ENCODE measurements at places on chromosomes 13 and 19.

DNA sequence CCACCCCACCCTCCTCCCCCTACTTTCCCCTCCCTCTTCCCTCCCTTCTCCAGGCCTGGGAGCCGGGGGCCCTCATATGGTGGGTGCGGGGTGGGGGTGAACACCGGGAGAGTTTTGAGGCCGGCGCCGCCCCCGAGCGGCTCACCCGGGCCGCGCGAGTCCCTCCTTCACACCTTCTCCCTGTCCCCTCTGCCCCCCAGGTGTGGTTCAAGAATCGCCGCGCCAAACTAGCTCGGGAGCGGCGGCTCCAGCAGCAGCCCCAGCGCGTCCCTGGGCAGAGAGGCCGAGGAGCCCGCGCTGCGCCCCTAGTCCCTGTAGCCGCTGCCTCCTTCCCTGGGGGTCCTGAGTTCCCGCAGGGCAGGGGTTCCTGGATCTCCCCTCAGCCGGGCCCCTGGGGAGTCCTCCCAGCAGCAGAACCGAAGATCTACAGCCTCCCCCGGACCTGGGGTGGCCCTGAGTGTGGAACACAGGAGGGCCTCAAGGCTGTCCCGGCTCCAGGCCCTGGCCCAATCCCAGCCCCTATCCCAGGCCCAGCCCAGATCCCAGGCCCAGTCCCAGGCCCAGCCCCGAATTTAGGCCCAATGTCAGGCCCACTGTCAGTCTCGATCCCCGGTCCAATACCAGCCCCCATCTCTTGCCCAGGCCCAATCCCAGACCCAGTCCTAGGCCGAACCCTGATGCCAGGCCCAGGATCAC lies 1.7 kb downstream of the TPRX2 start:
- H3K27ac ChIP-seq: no peak overlapping the region
- H3K4me3 ChIP-seq: no peak overlapping the region
- peaks cover 48% of the 10 kb centered on the region for H3K27me3 ChIP-seq
- H3K4me1 ChIP-seq: no peaks in the 10 kb centered on the region
- no peaks in the 10 kb centered on the region for H3K36me3 ChIP-seq

- no peaks in the 10 kb centered on the region for H3K4me1 ChIP-seq
- no peaks in the 10 kb centered on the region for H3K27me3 ChIP-seq
- no peak overlapping the region for H3K27ac ChIP-seq
- peaks cover 97% of the 10 kb centered on the region for H3K36me3 ChIP-seq
Observed at GRCh38 chr19:10555610-10555973, 10.2 kb downstream of the KRI1 start.

- H3K27ac ChIP-seq: no peak overlapping the region
- no peak overlapping the region for H3K4me3 ChIP-seq
- DNase-seq: no peak
- H3K36me3 ChIP-seq: no peaks in the 10 kb centered on the region
Observed at GRCh38 chr13:73465617-73465971, 406.8 kb downstream of the KLF5 start.

- no peaks in the 10 kb centered on the region for H3K27me3 ChIP-seq
- H3K36me3 ChIP-seq: no peaks in the 10 kb centered on the region
- DNase-seq: peak; percentile 90
- H3K4me1 ChIP-seq: peaks cover 57% of the 10 kb centered on the region
Observed at GRCh38 chr19:46297700-46298478, 1.0 kb downstream of the HIF3A start.

DNA sequence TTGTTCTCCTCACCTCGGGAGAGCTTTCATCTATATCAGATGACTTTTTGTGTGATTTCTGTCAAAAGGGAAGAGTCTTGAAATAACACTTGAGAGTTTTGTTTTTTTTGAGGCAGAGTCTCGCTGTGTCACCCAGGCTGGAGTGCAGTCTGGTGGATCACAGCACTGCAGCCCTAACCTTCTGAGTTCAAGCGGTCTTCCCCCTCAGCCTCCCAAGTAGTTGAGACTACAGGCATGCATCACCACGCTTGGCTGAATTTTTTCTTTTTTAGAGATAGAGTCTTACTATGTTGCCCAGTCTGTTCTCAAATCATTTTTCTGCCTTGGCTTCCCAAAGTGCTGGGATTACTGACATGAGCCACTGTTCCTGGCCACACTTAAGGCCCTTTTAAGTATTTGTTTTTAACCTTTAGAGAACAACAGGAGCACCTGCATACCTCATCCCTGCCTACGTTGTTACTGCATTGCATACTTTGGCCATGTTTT lies 11.4 kb downstream of the NDFIP2 start:
- peaks cover 42% of the 10 kb centered on the region for H3K4me1 ChIP-seq
- no peaks in the 10 kb centered on the region for H3K36me3 ChIP-seq
- H3K4me3 ChIP-seq: no peak overlapping the region
- no peaks in the 10 kb centered on the region for H3K27me3 ChIP-seq
- peak overlapping the region; percentile 2 for H3K27ac ChIP-seq

GRCh38 chr13:99028890-99029289 lies 51.0 kb upstream of the DOCK9 start:
- no peak overlapping the region for H3K4me3 ChIP-seq
- no peak for DNase-seq
- no peak overlapping the region for H3K27ac ChIP-seq

DNA sequence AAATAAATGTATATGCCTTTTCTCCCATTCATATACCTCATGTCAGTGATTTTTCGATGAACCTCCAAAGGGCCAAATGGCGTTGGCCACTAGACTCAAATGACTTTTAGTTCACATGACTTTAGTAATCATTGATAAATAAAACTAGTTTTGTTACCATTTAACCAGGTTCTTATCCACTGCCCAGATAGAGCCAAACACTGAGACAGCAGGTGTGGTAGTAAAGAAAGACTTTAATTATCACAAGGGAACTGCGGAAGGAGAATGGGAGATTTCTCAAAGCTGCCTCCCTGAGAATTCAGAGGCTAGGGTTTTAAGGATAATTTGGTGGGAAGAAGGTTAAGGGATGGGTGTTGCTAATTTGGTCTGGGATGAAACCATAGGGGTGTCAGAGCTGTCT lies 19.4 kb upstream of the KBTBD6 start:
- H3K4me3 ChIP-seq: no peak overlapping the region
- H3K36me3 ChIP-seq: peaks cover 42% of the 10 kb centered on the region
- no peaks in the 10 kb centered on the region for H3K4me1 ChIP-seq

DNA sequence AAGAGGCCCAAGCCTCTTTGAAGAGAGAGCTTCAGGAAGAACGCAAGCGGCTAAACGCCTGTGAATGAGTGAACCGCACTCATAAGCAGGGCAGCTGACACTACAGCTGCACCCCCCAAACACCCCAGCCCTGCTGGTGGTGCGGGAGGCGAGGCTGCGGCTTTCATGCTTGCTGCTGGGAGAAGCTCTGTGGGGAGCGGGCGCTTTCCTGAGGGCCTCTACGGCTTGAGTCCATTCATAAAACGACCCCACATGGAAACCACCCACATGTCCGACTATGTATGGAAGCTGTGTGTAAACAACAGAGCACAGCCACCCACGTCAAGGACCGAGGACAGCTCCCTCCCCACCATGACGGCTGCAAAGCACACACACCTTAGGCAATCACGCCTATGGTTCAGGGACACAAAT lies 5.5 kb downstream of the AP3D1 start:
- no peaks in the 10 kb centered on the region for H3K27me3 ChIP-seq
- peaks cover 69% of the 10 kb centered on the region for H3K4me1 ChIP-seq
- no peaks in the 10 kb centered on the region for H3K36me3 ChIP-seq
- no peak for DNase-seq
- H3K4me3 ChIP-seq: no peak overlapping the region

DNA sequence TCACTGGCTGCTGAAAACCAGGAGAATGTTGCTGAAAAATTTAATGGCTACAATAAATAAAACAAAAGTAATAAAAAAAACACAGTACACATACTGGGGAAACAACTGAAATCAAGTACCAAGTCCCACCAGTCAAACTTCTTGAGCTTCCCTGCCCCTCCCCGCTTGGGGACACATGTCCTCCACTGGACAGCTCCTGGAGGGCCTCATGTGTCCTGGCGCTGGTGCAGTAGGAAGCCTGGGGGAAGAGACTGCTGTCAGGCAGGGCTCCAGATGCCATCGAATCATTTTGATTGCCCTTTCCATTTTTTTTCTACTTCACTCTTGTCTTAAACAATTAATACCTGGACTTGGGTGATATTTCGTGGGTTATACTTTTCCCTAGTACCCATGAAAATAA lies 26.6 kb upstream of the SLC35E1 start:
- H3K36me3 ChIP-seq: no peaks in the 10 kb centered on the region
- no peaks in the 10 kb centered on the region for H3K27me3 ChIP-seq
- no peak for DNase-seq
- peaks cover 96% of the 10 kb centered on the region for H3K4me1 ChIP-seq

DNA sequence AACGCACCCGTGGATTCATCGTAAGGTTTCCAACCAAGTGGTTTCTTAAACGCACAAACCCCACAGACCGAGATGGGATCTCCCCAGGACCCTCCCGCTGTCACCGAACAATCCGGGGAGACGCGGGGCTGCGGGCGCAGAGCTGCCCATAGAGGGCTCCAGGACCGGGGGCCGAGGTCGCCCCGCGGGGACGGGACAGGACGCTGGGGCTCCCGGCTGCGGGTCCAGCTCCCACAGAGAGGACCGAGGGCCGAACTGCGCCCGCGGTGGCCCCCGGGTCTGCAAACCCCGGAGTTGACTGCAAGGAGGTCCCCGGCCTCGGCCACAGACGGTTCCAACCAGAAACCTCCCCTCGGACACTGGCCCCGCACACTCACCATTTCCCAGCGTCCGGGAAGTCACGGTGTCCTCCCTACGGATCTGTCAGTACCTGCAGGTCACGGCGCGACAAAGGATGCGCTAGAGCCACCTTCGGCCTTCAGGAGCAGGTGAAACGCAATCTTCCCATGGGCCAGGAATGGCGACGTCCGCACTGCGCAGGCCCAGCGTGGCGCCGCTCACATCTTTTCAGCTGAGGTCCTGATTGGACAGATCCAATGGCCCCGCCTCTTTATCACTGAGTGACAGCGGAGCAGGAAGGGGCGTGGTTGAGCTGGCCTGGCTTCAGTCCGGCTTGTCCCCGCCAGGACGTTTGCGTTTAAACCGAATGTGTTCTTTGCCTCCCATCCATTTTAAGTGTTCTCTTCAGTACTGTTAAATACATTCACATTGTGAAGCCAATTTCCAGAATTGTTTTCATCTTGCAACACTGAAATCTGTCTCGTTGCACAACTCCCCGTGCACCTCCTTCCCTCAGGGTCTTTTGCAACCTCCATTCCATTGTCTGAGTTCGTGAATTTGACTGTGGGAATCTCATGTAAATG lies at the start of gene ZNF14:
Gene ZNF14, minus strand, starts transcription at position 534 of the 923 bp plus-strand sequence. Its CDS starts 154 bp downstream, at position 380.
- DNase-seq: peak; percentile 92
- H3K4me1 ChIP-seq: peaks cover 25% of the 10 kb centered on the region
- peak within 1 kb of the TSS; percentile 78 for H3K27ac ChIP-seq
- no peaks in the 10 kb centered on the region for H3K27me3 ChIP-seq

GRCh38 chr13:91280801-91281200 lies 66.7 kb upstream of the MIR17HG start:
- H3K4me3 ChIP-seq: no peak overlapping the region
- H3K36me3 ChIP-seq: no peaks in the 10 kb centered on the region
- no peak overlapping the region for H3K27ac ChIP-seq
- no peaks in the 10 kb centered on the region for H3K4me1 ChIP-seq

GRCh38 chr19:36160821-36161596 lies 8.8 kb upstream of the COX7A1 start:
- peaks cover 10% of the 10 kb centered on the region for H3K36me3 ChIP-seq
- no peak for DNase-seq
- no peak overlapping the region for H3K4me3 ChIP-seq
- H3K4me1 ChIP-seq: peaks cover 15% of the 10 kb centered on the region

DNA sequence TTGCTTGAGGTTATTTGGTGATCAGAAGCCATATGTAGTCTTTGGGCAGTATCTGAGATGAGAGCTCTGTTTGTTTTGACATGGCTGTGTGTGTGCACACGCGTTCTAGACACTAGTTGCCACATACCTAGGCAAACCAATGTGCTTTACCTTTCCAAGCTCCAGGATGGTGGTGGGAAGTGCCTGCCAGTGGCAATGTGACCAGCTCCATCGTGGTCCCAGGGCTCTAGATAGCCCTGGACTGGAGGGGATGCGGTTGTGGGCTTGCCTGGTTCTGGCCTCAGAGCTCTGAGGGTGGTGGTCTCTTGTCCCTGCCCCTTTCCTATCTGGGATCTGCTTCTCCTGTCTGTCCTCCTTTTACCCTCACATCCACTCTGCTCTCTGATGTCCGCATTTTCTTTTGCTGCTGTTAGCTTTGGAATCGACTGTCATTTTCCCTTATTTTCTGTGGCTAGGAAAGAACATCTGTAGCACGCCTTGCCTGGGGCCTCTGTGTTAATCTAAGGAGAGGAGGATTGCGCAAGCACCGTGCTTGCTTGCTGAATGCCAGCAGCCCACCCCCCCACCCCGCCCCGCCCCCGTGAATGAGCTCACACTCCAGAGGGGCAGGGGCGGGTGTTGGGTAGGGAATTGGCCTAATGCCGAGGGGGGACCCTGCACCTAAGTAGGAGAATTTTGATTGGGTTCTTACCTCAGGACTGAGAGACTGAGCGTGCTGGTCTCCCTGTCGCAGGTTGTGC lies 89.5 kb downstream of the ARHGEF7 start:
- H3K27ac ChIP-seq: peak overlapping the region; percentile 82
- H3K36me3 ChIP-seq: peaks cover 4% of the 10 kb centered on the region
- peak; percentile 48 for DNase-seq
- peaks cover 97% of the 10 kb centered on the region for H3K4me1 ChIP-seq
- H3K27me3 ChIP-seq: no peaks in the 10 kb centered on the region

GRCh38 chr19:49570997-49571676 lies 9.2 kb downstream of the NOSIP start:
- H3K27ac ChIP-seq: peak overlapping the region; percentile 77
- H3K27me3 ChIP-seq: no peaks in the 10 kb centered on the region
- peak overlapping the region; percentile 10 for H3K4me3 ChIP-seq
- H3K36me3 ChIP-seq: peaks cover 21% of the 10 kb centered on the region
- peaks cover 35% of the 10 kb centered on the region for H3K4me1 ChIP-seq
- DNase-seq: no peak

DNA sequence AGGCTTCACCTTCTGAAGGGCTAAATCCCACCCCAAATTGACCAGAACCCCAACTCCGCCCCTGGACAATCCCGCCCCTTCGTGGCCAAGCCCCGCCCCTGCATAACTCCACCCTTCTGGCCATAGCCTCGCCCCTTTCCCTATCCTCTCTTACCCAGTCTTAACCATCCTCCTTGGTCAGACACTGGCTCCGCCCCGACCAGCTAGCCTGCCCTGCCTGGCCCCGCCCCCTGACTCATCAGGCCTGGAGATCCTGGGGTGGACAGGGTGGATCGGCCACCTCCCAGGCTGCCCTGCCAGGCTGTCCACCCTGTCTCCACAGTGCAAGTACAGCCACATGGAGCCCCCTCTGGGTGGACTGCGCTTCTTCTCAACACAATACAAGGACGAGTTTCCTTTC lies 8.0 kb upstream of the ZNF358 start:
- peaks cover 34% of the 10 kb centered on the region for H3K27me3 ChIP-seq
- H3K36me3 ChIP-seq: no peaks in the 10 kb centered on the region
- H3K4me3 ChIP-seq: no peak overlapping the region
- DNase-seq: peak; percentile 55

GRCh38 chr13:51714663-51715168 lies 89.2 kb downstream of the DHRS12 start:
- no peak overlapping the region for H3K27ac ChIP-seq
- peaks cover 8% of the 10 kb centered on the region for H3K4me1 ChIP-seq
- H3K36me3 ChIP-seq: no peaks in the 10 kb centered on the region
